ENCODE measurements at places on chromosomes 12 and 14.

DNA sequence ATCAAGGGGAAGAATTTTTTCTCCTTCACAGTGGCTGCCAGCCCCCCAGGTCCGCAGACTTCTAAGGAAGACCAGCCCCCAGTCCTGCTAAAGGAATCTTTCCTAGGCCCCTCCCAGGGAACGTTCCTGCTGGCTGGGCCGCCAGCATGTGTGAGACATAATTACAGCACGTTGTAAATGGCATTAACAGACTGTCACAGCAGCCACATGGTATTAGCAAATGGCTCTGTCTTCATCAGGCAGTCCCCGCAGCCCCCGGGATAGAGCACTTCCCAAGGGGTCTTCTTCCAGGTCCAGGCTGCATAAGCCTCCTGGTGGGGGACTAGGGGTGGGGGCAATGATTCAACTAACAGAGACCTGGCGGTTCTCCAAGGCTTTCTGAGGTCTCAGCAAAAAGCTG lies 34.9 kb upstream of the FAM222A start:
- no peak for DNase-seq

DNA sequence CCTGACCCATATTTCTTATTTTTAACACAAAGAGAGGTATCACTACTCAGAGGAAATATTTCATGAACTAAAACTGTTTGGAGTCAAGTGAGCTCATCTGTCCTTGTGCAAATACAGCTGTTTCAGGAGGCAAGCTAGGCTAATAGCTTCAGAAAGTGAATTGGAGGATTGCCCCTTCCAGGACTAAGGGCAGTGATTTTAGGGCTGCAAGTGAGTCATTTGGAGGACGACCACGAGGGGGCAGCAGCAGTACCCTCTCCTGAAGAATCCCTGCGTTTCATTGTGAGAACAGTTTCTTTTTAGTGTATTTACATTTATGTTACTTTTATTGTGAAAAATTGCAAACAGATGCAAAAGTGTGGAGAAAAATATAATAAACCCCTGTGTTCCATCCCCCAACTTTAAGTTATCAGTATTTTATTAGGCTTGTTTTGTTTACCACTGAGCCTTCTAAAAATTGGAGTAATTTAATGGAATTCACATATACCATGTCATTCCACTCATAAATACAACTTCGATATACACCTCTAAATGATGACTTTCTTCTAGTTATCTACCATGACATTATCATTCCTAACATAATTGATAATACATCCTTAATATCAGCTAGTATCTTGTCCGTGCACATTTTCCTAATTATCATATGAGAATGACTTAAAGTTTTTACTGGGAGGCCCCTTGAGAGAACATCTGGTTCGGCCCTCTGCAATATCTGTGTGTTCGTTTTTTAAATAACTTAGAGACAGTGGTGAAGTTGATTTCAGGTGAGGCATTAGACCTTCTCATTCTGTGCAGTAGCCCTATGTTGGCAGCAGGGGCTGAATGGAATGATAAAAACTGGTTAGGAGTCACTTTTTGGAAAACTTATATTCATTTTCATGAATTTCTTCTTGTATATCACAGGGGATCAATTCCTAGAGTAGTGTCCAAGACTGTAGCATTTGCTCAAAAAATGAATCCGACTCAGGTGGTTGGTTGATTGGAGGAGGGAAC lies 13.7 kb downstream of the FOXJ2 start:
- peak; percentile 65 for DNase-seq

GRCh38 chr14:70919774-70920173 lies 12.5 kb downstream of the PCNX1 start:
- no peak for DNase-seq

DNA sequence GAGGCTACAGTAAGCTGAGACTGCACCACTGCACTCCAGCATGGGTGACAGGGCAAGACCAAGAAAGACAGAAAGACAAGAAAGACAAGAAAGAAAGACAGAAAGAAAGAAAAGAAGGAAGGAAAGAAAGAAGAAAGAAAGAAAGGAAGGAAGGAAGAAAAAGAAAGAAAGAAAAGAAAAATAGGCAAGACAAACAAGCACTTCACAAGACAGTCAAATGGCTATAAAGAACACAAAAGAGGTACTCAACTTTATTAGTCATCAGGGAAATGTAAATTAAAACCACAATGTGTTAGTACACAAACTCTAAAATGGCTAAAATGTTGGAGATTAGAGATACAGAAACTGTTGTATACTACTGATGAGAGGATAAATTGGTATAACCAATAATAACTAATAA lies 6.6 kb downstream of the ATXN3 start:
- no peak for DNase-seq

DNA sequence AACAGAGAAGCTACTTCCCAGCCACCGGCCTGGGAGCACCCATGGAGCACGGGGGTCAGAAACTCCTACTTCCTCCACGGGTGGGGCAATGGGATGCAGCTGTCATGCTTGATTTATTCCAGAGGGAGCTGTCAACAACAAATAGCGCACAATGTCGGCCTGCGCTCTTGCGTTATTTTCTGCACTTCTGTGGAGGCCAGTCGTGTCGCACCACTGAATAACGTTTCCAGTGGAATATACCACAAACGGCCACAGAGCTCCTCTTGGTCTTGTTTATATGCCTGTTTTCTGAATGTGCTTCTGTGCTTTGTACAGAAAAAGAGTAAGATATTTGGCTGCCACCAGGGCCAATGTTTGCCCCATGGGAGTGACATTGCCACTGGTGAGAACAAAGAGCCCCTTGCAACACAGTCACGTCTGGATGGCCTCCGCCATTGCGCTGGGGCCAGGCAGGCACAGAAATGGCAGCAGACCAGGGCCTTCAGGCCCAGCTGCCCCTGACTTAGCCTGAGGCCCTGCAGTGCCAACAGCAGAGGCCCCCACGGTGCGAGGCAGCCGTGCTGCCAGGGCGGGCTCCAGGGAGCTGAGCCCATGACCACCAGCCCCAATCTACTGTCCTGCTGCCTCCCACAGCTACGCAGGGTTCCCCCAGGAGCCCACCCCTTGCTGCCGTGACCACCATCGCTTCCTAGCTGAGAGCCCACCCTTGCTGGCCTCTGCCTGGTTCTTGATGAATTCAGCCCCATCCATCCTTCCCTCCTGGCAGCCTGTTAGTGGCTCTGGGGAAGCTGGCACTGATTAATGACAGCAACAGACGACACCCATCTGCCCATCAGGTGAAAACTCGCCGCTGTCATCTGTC lies 28.9 kb upstream of the TMEM179 start:
- no peak for DNase-seq

DNA sequence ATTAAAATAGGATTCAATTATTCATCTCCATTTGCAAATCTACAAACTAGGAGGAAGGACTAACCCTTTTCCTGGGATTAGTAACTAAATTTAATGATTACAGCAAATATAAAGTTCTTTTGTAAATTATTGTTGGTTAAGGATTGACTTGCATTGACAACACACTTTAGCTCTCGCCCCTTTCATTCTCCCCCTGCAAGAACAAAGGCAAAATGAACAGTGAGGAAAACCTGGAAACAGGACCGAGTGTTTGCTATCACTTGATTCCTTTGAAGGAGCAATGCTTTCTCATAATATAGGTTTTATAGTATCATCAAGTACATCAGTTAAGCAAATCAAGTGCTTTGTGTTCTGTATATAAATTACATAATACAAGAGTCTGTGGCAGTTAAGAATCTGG lies 7.4 kb upstream of the COX16 start:
- DNase-seq = no peak

- peak; percentile 87 for DNase-seq
Observed at GRCh38 chr12:53159195-53159839, 21.2 kb upstream of the ZNF740 start.

DNA sequence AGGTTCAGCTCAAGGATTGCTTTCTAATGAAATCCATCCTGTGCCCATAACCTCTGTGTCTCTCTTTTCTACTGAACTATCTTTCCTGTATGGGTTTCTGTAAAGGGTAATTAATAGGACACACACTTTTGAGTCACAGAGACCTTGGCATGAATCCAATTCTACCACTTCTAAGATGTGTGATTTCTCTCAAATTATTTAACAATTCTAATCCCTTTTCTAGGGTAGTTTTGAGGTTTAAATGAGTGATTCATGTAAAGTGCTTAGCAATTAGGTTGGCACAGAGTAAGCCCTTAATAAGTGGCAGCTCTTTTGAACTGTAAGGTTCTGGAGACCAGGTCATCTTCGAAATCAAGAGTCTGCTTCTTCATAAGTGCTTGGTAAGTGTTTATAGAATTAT lies 202.7 kb downstream of the RASSF9 start:
- no peak for DNase-seq

DNA sequence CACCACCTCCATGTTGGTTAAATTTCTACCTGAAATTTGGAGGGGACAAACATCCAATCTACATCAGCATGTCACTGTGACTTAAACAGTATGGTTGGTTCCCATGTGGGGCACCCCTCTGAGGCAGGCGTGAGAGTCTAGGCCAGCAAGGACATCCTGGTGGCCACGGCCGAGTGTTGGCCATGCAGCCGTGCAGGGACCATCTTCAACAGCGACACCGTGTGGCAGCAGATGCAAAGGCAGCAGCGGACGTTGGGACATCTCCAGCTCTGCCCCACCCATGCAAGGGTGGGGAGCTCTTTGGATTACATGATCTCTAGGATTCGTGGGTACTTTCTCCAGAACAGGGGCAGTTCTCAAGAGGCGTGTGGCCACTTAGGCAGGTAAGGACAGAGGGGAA lies 49.8 kb downstream of the NOC4L start:
- DNase-seq = no peak

DNA sequence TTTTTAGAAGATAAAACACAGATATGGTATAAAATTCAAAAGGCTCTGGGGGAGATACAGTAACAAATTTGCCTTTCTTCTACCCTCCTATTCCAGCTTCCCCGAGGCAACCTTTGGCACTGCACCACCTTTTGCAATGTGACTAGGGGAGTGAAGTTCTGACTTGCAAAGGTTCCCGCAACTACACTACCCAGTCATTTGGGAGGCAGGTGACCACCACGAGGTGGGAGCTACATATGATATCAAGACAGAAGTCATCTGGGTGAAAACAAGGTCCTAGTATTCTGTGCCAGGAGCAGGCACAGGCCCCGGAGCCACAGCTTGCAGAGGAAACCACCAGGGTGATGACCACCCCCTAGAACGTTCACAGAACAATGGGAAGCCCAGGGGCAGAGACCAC lies 141.5 kb downstream of the TTC7B start:
- no peak for DNase-seq

- DNase-seq = no peak
Observed at GRCh38 chr14:69632593-69633151, 21.3 kb downstream of the SUSD6 start.

GRCh38 chr12:106070147-106070546 lies 68.6 kb downstream of the NUAK1 start:
- DNase-seq = no peak

DNA sequence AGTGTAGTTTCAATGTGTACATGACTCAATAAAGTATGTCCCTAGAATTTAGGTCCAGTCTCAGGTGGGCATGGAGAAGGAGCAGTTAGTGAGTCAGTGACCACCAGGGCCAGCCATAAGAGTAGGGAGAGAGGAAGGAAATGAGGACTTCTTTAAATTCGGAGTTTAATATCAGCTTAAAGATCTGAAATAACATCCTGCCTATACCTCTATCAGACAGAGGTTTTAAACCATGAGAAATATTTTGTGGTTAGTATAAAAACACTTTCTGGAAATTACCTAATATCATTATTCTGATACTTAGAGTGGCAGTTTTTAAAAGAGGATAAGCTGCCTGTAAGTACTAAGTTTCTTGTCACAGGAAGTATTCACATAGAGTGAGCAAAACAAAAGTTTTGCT lies 61.7 kb upstream of the ST8SIA1 start:
- DNase-seq = no peak

DNA sequence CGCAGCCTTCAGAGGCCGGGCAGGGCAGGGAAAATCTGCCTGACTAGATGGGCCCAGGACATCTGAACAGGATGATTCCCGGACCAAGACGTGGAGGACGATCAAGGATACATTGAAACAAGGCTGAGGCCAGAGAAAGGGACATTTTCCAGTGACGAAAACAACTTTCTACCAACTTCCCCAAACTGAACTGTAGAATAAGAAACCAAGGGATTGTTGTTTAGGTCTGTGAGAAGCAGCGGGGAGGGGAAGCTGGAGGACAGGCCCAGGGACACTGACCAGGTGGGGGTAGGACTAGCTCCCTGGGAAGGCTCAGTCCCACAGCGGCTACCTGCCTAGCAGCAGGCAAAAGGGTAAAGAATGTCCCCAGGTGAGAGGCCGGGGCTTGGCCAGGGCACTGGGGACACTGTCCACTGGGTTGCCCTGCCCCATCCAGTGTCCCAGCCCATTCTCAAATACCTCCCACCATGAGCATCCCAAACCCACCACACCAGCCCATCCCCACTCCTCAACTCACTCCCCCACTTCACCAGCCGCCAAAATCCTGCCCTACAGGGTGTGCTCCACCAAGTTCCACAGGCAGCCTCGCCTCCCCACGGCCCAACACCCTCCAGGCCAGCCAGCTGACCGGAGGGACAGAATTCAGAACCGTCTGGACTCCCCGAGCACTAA lies 995 bp downstream of the TNFRSF1A start:
- DNase-seq = no peak

DNA sequence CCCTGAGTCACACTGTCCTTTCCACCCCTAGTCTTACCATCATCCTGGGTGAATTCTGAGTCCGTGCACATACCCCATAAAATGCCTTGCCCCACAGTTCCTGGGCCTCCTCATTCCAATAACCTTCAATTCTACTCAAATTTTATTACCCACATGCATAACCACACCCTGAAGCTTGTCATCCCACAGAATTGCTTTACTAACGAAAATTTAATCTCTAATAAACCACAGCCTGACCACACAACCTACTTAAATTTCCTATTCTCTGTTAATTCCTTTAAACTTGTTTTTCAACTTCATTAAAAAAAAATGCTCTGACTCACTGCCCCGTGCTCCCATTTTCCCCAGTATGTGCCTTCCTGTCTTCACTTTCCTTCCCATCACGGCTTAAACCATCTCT lies 205.9 kb downstream of the PHLDA1 start:
- no peak for DNase-seq

DNA sequence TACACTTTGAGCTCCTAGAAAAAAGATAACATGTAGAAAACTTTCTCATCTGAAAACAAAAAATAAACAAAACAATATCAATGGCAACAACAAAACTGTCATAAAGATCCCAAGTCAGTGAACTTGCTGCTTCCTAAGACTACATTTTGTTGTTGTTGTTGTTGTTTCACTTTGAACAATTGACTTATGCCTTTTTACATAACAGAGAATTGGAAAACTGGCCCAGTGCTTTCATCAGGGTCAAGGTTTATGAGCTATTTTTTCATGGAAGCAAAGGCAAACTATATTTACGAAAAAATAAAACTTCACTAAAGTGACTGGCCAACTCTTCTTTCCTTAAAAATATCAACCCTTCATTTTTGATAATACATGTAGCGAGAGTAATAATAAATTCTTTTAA lies 6.3 kb downstream of the DCN start:
- no peak for DNase-seq

DNA sequence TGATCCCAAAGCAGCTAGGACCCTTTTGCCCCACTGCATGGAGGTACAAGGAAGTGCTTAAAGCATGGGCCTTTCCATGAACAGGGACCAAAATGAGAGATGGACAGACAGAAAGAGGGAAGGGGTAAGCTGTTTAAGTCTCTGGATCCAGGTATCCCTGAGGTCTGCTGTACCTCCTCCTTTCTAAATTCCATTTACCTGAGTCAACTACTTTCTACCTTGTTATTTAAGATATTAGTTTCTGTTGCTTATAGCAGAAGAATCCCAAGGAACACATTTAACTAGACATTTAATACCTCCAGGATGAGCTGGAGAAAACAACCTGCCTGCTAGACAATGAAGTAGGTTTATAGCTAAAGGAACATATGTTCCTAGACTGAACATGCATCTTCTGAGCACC lies 157.6 kb upstream of the TMCC3 start:
- no peak for DNase-seq

All from stimulated activated CD8-positive, alpha-beta memory T cell treated with anti-CD3 and anti-CD28 coated beads, Interleukin-2, amount 100 ng/mL, for 48 hours (primary cell).